Stimulated activated CD8-positive, alpha-beta memory T cell treated with anti-CD3 and anti-CD28 coated beads, Interleukin-4, amount 100 ng/mL, for 4 hours (primary cell): ENCODE measurements at places on chromosomes 2 and 18.

DNA sequence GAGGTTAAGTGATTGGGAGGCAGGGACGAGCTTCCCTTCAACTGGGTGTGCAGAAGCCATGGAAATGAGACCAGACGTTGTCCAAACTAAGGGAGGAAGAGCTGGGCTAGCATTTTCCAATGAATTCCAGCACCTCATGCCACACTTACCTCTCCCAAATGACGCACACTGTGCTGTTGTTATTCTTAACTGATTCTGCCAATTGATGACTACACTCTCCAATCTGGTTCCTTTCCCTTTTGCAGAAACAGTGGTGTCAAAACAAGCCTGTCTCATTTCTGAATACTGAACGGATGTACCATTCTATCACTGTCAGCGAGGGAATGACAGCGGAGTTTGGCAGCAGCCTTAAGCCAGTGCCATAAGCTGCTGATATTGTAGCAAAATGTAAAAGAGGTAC, 380.5 kb upstream of the HNRNPA3 start:
- DNase-seq, result no peak

DNA sequence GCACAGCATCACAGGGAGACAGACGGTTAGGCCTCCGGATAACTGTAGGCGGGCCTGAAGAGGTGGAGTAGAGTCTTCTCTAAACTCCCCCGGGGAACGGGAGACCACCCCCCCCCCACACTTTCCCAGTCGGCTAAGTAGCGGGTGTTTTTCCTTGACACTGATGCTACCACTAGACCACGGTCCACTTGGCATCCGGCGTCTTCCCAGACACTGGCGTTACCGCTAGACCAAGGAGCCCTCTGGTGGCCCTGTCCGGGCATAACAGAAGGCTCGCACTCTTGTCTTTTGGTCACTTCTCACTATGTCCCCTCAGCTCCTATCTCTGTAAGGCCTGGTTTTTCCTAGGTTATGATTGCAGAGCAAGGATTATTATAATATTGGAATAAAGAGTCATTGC, 25.7 kb upstream of the NCL start:
- no peak for DNase-seq

DNA sequence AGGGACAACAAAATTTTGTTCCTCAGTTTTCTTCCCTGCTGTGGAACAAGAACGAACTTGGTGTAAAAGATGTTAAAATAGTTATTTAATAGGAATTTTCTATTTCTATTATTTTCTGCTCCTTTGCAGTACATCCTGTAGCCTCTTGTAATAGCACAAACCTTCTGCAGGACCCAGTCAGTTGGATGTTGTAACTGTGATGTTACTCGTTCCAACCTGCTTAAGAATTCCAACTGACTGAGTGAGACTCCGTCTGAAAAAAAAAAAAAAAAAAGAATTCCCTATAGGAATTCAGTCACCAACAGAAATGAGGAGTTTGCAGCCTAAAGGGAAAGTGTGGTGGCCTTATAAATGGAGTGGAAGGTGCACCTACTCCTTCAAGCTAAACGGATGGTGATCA, 46.4 kb upstream of the CDH20 start:
- DNase-seq, result no peak

GRCh38 chr2:205747829-205748386, 65.6 kb downstream of the NRP2 start:
- no peak for DNase-seq

GRCh38 chr2:83630351-83630750, 828.7 kb downstream of the SUCLG1 start:
- no peak for DNase-seq

- DNase-seq, result no peak
Observed at GRCh38 chr2:67465623-67466022, 68.5 kb downstream of the ETAA1 start.

- DNase-seq, result no peak
Observed at GRCh38 chr2:38265461-38265860, 111.6 kb downstream of the ATL2 start.

- no peak for DNase-seq
Observed at GRCh38 chr18:5894611-5895298, 567 bp downstream of the TMEM200C start.

DNA sequence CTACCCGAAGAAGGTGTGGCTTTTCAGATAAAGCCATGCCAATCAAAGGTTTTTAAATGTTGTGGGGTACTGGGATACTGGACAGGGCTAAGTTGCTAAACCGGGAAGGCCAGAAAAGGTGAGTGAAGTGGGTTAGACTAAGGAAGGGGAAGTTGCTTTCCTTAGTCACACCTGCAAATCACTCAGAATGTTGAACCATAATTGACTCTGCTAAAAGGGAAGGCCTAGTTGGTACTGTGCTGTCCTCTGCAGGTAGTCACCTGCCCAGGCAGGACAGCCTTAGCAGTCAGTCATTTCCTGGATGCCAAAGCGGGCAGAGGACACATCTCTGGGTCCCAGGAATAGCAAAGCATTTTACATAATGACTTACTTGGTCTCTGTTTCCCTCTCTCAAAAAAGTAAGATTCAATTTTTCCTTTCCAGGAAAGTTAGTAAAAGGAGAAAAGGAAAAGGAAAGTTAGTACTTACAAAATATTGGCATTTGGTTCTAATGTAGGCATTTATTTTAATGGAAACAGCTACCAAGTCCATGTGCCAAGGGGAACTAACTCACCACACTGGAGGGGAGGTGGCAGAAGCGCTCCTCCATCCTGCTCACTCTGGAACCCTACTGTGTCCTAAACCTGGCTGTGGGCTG, 60.3 kb downstream of the RFTN2 start:
- no peak for DNase-seq

DNA sequence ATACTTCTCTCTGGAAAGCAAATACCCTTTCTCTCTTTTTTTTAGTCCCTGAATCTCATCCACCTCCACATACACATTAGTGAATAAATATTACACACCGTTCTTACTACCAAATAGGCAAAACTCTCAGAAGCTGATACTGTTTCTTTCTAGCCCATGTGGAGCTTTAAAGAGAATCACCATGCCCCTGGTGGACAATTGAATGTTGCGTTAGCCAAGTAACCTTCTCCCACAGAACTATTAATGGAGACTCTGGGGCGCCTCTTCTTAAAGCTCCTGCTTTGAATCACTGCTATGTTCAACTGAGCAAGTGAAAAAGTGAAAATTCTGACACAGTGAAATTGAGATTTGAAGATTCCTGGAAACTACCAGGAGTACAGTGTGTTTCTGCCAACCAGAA, 522.8 kb upstream of the CDH7 start:
- no peak for DNase-seq

DNA sequence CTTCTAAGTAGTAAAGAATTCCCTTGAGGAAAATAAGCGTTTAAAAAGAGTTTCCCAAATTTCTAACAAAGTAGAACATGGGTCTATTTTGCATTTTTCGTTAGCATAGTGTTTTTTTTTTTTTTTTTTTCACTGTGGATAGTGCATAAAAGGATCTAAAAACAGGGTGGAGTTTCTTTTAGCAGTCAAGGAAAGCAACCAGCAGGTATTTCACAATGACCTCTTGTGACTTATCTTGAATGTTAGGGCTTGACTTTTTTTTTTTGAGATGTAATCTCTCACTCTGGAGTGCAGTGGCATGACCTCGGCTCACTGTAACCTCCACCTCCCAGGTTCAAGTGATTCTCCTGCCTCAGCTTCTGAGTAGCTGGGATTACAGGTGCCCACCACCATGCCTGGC, 14.9 kb upstream of the DGKD start:
- DNase-seq, result no peak

DNA sequence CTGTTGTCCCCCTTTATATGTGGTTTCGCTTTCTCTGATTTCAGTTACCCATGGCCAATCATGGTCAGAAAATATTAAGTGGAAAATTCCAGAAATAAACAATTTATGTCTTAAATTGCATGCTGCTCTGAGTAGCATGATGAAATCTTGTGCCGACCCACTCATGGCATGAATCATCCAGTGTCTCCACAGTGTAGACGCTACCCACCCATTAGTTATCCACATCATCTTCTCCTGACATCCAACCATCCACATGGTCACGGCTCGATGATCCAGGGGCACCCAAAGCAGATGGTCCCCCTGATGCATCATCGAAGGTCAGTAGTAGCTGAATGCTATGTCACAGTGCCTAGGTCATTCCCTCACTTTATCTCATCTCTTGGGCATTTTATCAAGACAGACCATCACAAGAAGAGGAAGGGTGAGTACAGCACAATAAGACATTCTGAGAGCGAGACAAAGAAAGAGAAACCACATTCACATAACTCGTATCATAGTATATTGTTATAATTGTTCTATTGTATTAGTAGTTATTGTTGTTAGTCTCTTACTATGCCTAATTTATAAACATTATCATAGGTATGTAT, 44.1 kb upstream of the ACKR3 start:
- no peak for DNase-seq
